ENCODE measurements at places on chromosomes 6 and 20.

DNA sequence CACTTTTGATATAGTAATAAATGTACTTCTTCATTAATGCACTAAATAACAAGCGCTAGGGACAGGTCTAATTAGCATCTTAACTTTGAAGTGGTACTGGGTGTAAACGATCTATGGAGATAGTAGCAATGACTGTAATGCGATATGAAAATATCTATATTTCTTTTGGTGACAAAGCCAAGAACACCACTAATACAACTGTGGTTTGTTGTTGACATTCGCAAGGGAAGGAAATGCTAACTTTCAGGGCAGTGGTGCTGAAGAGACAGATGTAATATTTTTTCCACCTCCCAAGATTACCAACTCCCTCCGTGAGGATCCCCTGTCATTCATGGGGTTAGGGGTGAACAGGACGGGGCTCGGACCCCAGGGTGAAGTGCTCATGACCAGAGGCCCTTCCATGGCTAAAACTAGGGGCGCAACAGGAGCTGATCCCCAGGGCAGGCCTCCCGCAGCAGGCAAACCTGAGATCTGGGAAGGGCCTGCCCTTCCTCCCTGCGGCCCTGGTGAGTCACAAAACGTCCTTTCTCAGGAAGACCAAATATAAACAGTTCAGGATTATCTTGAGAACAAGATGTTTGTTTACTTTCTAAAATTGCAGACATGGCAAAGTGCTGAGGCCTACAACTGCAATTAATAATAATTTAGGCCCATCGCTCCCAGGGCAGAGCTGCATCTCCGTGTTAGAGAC, 65.0 kb upstream of the TOX2 start:
- no peak for DNase-seq

GRCh38 chr6:101393251-101393828, at the start of gene GRIK2:
TSS of gene GRIK2 (plus strand) at chr6:101393708.
- DNase-seq: no peak

GRCh38 chr6:170453586-170454511, 99.3 kb downstream of the PSMB1 start:
- DNase-seq: no peak

DNA sequence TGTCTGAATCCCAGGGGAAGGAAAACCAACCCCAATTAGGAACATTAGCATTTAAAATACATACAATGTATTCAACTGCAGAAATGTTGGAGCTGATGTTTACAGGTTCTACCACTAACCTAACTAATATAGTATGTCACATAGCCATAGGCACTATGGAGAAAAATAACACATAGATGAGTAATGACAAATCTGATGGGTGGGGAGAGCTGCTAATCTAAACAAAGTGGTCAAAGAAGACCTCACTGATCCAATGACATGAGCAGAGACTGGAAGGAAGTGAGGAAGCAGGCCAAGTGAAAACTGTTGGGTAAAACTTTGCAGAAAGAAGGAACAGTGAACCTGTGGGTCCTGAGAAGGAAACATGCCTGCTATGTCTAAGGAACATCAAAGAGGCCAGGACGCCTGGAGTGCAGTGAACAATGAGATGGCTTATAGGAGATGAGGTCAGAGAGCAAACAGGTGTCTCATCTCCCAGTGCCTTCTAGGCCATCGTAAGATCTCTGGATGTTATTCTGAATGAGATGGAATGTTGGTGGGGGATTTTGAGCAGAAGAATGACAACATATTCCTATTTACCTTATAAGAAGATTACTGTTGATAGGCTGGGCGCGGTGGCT, 135.7 kb downstream of the ALDH8A1 start:
- DNase-seq: no peak

- no peak for DNase-seq
Observed at GRCh38 chr6:128161839-128162238, 261.0 kb upstream of the THEMIS start.

- DNase-seq: no peak
Observed at GRCh38 chr6:961407-961960, 268.5 kb upstream of the EXOC2 start.

DNA sequence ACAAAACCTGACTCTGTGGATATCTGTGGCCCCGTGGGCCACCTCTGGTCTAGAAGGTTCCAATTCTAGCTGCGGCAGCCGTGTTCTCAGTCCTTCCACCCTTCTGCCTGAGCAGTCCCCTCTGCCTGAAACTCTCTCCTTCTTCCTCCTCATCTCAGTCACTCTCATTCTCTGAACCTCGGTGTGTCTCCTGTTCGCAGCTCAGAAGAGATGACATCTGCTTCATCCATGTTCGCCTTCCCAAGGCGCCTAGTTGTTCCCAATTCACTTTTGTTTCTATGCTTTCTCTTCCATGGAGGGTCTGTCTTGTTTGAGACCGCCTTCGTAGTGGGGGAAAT, 95.5 kb downstream of the CEBPB start:
- DNase-seq: no peak

DNA sequence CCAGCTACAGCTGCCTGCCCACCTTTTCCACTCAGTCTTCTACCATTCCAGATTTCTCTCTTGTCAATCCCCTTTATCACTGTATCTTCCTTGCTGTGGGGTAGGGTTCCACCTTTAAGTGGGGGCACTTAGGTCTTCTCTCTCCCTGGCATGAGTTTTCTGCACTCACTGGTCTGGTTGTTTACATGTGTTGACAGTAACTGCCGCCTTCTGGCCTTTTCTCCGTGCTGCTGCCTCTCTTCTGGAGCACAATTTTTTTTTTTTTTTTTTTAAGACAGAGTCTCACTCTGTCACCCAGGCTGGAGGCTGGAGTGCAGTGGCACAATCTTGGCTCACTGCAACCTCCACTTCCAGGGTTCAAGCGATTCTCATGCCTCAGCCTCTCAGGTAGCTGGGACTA, 12.0 kb downstream of the RNF114 start:
- no peak for DNase-seq

GRCh38 chr20:49676581-49677291, 36.9 kb downstream of the B4GALT5 start:
- peak; percentile 73 for DNase-seq

GRCh38 chr6:4145083-4145482, 9.7 kb upstream of the ECI2 start:
- DNase-seq: no peak

GRCh38 chr6:37650071-37650481, 47.6 kb downstream of the MDGA1 start:
- DNase-seq: no peak

- DNase-seq: no peak
Observed at GRCh38 chr6:19833947-19834346, 3.2 kb upstream of the ID4 start.

DNA sequence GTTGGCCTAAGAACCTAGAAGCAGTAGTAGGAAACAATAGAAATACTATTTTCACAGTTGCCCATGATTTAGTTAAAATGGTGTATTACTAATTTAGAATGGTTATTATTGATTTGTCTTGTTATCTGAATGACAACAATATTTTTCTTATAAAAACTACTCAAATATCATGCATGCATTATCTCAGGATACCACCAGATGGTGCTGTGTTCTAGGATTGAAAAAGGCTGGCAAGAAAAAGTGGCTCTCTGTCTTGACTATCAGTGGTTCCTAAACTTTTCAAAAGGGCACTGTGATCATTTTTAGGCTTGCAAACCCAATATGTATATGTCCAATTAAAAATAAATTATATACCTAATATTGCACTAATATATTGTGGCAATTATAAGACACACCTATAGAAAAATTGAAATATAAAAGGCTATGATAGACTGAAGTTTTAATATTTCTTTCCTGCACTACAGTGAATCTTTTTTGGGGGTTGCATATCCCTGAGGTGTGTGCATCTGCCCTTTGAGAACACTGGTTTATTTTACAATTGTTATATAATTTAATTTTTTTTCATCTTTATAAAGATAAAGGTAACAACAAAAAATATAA, 131.7 kb upstream of the MLIP start:
- DNase-seq: peak; percentile 28

Data from hematopoietic multipotent progenitor cell treated with erythropoietin and hydrocortisone succinate and interleukin-3 and kit ligand, for 15 days (in vitro differentiated cells).